NCI-H460 (cell line): ENCODE measurements at places on chromosomes 2 and 18.
A peak's percentile ranks its signal among the peaks of the same experiment; 100 is the strongest.

- no peak for DNase-seq
Observed at GRCh38 chr2:197348721-197349360, 38.3 kb upstream of the ANKRD44 start.

DNA sequence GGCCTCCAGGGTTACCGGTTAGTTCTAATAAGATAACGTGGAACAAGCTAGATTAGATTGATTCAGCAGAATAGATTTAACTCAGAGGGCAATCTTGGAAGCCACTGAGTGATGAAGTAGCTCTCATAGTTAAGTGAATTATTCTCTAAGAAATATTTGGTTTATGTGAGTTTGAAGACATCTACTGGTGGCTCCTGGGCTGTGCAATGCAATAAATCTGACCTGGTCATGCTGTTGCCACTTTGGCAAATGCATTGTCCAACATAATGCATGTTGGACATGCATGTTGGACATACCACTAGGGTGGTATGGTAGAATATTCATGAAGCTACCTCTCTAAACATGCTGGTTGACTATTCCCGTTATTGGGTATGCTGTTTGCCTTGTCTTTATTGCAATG lies 493.7 kb upstream of the VRK2 start:
- no peak for DNase-seq

- DNase-seq = no peak
Observed at GRCh38 chr2:205869439-205869838, 187.1 kb downstream of the NRP2 start.

DNA sequence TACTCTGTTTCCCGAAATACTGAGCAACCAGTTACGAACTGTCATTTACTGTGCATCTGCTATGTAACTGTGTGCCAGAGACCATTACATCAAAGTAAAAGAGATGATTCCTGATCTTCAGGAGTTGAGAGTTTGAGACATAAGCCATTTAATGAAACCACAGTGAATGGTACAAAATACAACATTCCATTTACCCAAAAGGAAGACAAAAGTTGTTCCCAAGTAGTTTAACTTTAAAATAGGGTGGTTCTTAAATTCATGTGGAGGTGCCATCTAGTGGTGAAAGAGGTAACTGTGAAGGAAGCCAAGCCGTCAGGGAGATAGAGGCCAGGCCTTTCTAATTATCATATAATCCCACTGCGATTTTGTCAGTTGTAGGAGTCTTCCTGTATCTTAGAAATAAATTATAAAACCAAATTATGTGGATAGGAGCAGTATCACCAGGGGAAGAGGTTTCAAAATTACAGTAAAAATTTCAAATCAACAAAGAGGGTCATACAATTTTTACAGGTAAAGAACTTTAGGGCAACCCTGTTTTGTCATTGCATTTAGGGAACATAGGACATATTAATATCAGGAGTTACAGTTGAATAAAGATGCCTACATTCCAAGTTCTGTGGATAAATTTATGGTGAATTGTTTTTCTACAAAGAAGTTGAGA lies 67.7 kb downstream of the EPAS1 start:
- peak; percentile 60 for DNase-seq

DNA sequence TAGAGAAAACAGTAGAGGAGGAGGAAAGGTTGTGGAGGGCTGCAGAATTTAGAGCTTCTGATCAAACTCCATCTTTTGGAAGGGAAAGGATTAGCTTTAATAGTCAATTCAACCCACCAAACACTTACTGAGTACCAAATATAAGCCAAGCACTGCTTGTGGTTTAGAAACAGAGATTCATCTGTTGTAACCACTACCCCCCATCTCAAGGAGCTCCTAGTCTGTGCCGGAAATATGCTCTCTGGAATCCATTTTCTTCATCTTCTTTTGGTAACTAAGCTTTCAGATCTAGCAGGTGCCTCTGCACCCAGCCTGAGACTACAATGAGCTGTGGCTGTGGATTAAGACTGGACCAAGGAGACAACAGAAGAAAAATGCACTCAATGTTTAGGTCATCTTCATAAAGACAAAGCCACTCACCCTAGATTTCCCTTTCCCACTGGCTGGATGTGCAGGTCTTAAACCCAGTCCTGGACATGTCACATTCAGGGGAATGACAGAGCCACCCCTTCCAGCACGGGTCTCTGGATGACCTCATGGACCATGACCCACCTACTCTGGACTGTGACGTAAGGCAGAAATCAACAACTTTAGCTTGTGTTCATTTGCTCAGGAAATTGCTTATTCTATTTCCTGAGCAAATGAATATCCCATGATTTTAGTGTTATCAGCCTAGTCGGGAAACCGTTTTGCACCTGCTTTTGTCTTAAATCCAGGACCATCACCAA lies 52.9 kb downstream of the EPB41L3 start:
- DNase-seq = no peak

DNA sequence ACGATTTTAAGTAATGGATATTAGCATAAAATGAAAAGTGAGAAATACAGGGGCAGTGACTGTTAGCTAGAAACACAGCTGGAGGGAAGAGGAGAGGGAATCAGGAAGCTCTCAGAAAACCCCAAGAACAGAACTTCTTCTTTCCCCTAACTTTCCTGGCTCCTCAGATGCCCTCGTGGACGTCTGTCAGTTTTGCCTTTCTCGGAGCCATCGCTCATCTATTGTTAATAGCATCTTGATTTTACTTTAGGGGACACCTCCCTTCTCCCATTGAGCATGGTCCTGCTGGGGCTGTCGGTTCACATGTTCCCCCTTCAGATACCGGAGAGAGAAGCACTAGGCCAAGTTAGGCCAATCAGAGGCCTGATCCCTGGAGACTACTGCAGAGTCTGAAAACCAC lies 2.3 kb upstream of the PLEK start:
- no peak for DNase-seq

DNA sequence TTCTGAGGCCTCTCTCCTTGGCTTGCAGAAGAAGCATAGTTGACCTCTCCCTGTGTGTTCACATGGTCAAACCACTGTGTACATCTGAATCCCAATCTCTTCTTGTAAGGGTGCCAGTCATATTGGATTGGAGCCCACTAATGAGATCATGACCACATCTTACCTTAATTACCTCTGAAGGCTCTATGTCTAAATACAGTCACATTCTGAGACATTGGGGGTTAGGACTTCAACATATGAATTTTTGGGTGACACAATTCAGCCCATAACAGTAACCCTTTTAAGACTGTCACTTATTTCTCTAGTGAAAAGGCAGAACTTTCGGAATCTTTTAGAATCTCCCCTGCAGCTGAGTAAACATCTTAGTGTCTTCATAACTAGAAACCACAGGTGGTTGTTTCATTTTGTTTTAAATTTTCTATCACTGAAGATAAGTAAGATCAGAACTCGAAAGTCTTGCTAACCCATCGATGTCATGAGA lies 33.3 kb downstream of the BMP10 start:
- no peak for DNase-seq

DNA sequence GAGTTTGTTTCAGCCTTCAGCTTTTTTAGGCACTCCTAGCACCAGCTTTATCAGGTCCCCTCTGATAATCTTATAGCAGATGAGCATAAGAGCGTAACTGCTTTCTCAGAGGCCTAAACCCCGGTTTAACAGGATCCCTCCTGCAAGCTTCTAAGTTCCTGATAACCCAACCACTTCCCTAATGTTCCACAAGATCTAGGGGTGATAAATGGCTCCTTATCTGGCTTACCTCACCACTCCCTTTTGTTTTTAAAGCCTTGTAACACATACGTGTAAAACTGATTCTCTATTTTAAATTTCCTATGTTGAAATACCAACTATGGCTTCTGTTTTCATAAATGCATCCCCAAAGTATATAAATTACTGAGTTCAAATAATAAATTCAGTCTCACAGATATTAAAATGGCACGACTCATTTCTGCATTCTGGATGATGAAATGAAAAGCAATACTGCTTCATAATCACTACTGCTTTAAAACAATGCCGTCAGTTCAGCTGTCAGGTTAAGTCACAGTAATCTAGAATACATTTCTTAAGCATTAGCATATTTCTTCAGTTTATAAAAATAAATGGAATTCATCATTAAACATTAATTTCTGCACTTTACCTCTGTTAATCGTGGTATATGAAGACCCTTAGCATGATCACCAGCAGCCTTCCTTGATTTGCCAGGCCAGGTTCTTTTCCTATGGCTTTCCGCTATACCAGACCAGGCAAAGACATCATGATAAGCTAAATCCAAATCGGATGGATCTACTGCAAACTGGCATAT lies 126.3 kb downstream of the C2orf74 start:
- DNase-seq = peak; percentile 69

DNA sequence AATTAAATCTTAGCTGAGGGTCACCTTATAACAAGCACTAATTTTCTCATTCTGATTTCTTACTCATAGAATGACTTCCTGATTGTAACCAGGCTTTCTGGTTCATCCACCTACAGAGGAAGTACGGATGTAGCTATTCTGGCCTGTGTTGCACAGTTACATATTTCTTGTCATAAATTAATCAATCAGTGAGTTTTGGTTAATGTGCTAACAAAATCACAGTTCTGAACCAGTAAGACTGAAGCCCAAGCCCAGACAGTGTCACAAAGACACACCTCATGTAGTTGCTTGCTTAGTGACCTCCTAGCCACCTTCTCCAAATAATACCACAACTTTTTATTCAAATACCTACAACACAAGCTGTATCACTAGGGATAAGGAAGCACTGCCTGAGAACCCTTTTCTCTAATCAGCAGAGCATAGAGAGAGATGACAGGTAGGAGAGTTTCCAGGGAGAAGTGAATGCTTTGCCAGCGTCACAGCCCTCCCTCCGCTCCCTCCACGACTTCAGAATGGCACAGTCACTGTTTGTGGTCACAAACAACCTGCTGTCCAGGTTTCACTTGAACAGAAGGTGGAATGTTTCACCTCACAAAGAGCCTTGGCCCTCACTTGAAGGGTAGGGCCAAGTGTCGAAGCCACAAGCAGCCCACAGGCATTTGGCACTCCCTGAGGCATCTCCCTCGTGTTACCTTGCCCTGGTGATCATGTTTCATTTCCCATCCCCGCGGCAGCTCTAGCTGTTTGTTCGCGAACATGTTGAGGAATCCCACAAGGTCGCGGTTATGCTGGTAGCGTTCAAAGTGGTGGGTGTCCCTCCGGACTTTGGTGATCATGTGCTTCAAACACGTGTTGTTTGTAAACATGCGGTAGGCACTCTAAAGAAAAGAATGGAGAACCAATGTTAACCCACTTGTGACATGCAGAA lies 120.8 kb upstream of the STK17B start:
- DNase-seq = no peak

GRCh38 chr2:54903736-54904554 lies 146.3 kb downstream of the RTN4 start:
- peak; percentile 85 for DNase-seq

DNA sequence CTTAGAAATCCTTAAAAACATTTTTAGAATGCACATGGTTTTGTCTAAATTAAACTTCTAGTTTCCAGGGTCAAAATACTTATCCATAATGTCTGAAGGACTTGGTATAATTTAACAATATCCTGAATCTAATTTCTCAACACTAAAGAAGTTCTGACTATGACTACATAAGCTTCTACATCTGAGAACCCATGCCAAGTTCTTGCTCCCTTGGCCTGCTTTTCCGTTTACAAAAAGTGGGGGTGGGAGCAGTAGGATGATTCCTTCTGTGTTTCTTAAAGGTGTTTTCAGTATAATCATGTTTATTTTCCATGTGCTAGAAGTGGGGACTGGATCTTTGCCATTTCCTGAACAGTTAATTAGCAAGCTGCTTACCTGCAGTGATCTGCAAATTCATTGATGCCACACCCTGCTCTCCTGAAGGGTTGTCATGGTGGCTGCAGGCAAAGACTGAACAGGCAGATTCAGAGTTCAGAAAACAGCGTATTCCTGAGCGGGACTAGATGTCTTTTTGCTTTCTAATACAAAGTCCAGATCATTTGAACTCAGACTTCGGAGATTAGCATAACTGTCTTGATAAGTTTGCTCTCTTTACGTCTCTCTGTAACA lies 36.2 kb downstream of the ADNP2 start:
- DNase-seq = no peak

GRCh38 chr2:118177318-118177717 lies 89.0 kb downstream of the INSIG2 start:
- no peak for DNase-seq

DNA sequence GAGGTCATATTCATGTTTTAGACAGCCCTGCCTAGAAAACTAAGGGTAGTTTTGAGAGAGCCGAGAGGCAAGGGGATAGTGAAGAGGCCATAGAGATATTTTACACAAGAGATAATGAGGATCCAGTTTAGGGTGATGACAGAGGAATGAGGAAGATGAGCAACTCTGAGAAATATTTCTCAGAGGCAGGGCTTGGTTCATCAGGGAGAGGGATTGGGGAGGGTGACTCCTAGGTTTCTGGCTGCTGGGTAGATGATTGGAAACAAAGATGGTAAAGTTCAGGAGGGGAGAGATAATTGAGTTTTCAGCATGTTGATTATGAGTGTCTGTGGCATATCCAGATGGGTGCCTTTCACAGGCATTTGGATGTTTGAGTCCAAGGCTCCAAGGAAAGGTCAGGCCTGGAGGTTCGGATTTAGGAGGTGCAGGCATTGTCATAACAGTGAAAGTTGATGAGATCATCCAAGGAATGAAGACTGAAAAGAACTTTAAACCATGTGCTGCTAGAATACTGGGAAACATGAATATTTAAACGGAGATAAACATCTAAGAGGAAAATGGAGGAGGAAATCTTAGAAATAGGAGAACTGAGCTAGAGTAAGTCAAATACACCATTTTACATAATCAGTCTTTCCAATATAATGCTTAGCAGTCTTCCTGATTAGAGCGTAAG lies 7.4 kb downstream of the MYL12B start:
- DNase-seq = no peak

- DNase-seq = no peak
Observed at GRCh38 chr2:31221544-31221943, 4.2 kb upstream of the CAPN14 start.

GRCh38 chr2:236964291-236964690 lies 121.4 kb upstream of the COPS8 start:
- no peak for DNase-seq

GRCh38 chr2:100799686-100800085 lies 20.3 kb upstream of the NPAS2 start:
- no peak for DNase-seq

DNA sequence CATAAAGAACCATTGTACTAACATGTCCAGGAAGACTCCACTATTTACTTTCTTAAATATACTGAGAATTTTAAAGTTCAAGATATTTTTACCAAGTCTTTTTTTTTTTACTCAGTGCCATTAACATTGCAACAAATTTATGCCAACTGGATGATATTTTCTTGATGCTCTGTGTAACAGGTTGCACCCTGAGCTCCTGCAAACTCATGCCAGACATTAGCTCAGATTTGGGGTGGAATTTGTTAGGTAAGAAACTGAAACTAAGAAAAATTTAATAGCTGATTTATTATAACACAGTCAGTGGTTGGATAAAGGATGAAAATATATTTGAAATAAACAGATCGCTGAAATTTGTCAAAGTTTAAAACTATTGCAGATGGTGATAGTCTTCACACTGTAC lies 228.6 kb upstream of the SPHKAP start:
- DNase-seq = no peak

- no peak for DNase-seq
Observed at GRCh38 chr2:70300771-70301343, 1.0 kb downstream of the FAM136A start.

GRCh38 chr2:172311921-172312345 lies 115.5 kb upstream of the ITGA6 start:
- DNase-seq = no peak
